ENCODE measurements at places on chromosomes 4 and X.

- no peak for DNase-seq
These were observed 45.2 kb downstream of the ADD1 start for GRCh38 chr4:2888886-2889285.

- no peak for DNase-seq
These were observed 50.8 kb upstream of the SLC16A2 start for GRCh38 chrX:74370487-74370886.

DNA sequence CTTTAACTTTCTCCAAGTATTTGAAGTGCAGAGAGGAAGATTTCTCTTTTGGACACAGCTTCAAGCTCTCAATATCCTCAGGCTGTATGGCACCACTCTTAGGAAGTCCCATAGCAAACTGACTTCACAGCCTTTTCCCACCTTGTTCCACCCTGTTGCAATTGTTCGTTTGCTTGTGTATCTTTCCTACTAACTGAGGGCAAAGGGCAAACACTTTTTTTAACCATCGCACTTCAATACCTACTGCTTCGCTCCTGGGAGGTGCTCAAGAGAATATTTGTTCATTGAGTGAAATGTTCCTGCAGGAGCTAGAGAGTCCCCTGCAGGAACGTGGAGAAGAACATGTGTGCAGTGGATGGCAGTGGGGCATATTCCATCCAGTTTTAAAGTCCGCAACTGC, 638.6 kb downstream of the BCOR start:
- DNase-seq: no peak

- peak; percentile 76 for DNase-seq
These were observed 107.1 kb downstream of the NSUN7 start for GRCh38 chr4:40856840-40857362.

DNA sequence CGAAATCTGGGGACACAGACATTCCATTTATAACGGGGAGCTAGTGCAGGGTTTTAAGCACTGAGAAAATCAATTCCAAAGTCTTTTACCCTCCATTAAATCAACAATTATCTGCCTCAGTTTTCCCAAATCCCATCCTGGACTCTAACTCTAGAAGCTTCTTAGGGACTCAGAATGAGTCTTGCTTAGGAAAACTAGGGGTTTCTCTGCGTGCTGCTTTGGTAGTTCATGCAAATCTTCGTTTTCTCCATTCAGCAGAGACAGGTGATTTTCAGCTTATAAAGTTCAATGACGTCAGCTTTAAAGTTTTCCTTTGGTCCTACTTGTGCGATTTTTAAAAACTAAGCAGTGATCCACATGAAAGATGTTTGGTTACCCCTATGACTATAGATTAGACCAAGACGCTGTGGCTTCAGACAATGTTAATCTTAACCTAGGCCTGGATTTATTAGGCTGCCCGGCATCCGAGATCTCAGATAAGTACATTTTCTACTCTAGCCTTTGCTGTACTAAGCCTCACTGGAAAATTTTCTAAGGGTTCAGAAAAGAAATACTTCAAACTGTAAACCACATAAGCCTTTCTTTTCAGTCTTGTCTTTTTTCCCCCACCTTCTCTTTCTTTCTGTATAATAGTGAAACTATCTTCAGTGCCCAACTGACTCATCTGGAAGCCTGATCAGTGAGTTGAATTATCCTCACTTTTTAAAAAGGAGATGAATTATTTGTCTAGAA, 121.4 kb upstream of the GATB start:
- DNase-seq: no peak

DNA sequence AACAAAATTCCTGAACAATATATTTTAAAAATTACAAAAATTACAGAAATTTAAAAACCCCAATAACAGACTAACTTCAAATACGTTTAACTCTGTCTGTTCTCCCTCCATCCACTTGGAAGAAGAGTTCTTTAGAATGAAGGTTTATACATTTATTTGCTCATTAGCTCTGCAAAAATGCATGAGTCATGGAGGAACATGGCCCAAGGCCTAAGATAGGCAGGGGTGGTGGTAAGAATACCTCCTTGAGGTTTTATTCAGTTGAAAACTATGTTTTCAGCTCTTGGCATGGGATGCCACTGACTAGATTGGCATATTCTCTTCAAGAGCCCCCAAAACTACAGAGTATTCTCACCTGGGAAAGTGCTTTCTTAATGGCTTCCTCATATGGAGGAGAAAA, 8.8 kb upstream of the LRRC66 start:
- no peak for DNase-seq

- DNase-seq: no peak
These were observed 13.2 kb downstream of the FRMD7 start for GRCh38 chrX:132114607-132115006.

- DNase-seq: peak; percentile 38
These were observed 25.2 kb downstream of the LEF1 start for GRCh38 chr4:108143515-108143914.

DNA sequence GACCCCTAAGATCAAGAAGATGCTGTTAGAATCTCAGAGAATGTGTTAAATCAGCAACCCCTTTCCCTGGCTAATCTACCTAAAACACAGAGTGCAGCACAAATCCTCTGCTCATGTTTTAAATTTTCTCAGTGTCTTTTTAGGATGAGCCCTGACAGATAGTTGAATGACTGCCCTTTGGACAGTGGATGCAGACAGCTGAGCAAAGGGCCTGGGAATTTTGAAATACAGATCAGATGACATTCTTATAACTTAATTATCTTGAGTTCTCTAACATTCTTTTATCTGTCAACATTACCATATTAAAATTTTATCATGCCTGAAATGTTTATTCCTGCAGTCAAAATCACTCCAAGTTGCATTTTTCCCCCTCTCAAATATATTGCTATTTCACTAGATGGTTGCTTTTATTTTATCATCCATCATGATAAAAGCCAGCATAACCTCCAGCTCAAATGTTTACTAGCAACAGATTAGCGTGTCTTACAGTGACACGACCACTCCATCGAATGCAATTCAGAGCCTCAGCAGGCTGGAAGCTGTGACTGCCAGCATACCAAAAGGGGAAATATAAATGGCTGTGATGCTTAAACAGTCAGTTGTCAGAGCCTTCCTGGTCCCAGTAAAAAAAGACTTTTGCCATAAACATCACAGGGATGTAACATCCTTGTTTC, 22.8 kb upstream of the ARHGAP24 start:
- DNase-seq: no peak

GRCh38 chrX:15598026-15598425, 2.7 kb downstream of the ACE2 start:
- DNase-seq: no peak

- no peak for DNase-seq
These were observed 5.8 kb upstream of the CXCL8 start for GRCh38 chr4:73734530-73735001.

DNA sequence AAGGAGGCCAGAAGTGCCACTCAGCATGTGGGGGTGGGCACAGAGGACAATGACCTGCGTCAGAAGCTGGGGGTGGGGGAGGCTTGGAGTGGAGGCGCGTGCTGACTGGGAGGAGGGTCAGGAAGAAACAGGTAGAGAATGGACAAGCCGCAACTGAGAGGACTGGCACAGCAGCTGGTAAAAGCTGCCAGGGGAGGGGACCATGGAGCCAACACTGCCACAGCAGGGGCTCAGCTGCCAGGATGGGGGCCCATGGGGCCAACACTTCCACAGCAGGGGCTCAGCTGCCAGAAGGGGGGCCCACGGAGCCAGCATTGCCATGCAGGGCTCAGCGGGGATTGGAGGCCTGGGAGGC, 19.1 kb downstream of the RNF212 start:
- DNase-seq: no peak

DNA sequence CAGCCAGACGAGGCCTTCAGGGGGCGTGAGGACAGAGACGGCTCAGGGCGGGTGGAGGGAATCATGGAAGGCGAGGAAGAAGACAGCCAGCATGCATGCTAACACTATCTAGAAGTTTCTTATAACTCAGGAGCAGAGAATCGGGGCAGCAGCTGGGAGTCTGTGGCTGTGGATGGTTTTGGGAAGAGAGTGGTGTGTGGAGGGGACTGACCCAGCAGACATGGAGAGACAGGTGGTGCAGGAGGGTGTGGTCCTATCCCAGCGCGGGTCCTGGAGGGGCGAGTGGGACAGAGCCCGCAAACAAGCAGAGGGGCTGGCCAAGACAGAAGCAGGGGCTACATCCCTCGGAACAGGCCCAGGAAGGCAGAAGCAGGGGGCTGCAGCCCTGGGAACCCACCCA, 192.1 kb downstream of the AFAP1 start:
- no peak for DNase-seq

DNA sequence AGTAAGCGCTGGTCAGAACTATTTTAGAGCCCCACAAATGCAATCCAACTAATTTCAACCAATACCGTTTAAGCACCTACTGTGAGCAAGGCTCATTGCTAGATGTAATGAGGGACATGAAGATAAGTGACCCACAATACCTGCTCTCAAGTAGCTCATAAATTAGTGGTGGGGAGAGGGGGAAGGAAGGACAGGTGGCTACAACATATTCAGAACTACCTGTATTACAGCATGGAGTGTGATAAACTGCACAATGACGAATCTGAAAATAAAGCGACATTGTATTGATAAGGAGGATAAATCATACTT, 311.6 kb upstream of the DIAPH2 start:
- DNase-seq: no peak

DNA sequence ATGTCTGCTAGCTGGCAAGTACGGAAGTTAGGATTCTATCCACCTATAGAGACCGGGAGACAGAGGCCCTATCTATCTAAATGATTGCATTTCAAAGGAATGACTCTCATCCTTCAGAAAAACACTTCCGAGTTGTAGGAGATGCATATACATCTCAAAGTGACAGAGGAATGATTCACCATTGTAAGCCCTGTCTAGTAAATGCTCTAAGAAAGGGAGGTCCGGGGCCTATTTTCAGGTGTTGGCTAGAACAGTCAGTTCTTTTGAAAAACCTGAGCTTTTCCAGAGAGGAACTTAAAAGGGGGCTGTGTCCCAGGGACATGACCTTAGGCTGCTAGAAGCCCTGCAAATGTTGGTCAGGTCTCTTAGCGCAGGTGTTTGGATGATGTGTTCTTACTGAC, 262.9 kb upstream of the IL1RAPL1 start:
- no peak for DNase-seq

DNA sequence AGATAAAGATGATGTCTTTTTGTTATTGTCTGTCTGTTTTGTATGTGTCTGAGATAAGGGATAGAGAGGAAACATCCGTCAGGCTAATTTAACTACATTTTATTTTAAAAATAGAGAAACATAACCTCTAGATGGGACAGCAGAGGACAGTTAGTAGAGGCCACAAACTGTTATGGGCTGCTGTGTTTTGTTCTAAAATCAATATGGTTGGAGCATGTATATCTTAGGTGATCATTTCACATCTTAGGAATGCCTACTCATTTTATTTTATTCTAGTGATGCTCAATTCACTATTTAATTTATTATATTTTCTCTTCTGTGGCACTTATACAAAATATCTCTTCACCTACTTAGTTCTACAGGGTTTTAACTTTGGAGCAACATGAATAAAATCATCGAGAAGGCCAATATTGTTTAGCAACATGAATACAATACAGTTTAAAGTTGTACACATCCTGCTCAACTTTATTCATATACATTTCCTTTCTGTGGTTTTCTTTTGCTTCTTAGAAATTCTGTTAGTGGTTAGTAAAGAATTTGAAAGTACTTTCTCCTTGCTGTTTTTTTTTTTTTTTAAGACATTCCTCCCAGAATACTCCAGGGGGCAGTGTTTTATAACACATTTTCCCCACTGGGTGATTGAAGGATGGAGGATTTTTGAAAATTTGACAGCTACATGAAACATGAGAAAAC, 392.9 kb downstream of the UNC5C start:
- DNase-seq: no peak

DNA sequence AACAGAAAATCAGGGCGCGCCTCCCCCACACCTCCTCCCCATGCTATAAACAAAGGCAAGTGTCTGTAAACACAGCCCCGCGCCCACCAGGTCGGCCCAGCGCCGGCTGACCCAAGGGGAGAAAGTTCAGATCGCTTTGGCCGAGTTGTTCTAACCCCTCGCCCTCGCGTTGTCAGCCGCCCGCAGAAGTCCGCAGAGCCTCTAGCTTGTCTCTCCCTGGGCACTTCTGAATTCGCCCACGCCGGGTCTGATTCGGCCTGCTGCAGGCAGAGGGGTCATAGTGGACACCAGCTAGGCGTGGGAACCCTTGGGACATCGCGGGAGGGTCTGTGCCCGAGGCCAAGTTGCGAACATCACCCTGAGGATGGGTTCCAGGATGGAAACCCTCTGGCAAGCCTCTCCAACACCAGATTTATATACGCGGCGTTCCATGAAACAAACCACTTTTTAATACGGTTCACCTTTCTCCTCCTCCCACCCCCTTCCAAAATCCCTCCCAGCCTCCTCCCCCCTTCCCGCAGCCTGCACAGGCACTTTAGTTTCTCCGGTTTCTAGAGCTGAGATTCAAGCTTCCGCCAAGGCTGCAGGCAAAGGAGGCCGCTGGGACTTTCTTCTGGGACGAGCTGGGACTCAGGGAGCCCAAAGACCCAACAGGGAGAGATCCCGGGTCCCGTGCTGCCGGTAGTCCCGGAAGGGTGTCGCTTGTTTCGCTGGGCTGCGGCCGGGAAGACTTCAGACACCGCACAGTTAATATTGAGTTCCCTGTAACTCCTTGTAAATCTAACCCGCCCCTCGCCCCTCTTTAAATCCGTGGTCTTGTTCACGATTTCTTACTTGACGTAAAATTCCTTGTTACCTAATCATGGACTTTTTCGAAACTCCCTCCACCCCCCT, 4.7 kb downstream of the HAND2 start:
- DNase-seq: no peak

GRCh38 chr4:6953751-6954380, 44.2 kb downstream of the TBC1D14 start:
- DNase-seq: no peak

GRCh38 chr4:52968691-52969090, 106.6 kb downstream of the RASL11B start:
- no peak for DNase-seq

DNA sequence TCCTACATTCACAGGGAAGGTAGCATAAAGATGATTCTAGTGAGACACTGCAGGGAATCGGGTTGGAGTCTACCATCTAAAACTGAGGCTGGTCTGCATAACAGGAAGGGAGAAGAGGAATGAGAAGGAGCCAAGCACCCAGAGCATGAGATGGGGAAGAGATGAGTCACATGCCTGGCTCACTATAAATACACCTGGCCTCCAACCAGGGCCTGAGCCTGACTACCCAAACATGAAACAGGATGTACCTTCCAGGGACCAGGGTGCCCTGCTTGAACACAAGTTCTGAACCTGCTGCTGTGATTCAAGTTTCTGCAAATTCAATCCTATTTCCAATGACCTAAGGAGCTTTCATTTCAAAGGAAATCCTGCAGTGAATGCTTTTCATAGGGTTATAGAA, 24.9 kb downstream of the CD99L2 start:
- no peak for DNase-seq

GRCh38 chrX:3271183-3271833, 75.1 kb downstream of the MXRA5 start:
- no peak for DNase-seq

DNA sequence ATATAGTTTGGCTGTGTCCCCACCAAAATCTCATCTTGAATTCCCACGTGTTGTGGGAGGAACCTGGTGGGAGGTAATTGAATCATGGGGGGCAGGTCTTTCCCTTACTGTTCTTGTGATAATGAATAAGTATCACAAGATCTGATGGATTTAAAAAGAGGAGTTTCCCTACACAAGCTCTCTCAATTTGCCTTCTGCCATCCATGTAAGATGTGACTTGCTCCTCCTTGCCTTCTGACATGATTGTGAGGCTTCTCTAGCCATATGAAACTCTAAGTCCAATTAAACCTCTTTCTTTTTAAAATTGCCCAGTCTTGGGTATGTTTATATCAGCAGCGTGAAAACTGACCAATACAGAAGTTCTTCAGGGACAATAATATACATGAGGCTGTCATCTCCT, 425.1 kb downstream of the PABPC4L start:
- no peak for DNase-seq

Measured in stimulated activated CD8-positive, alpha-beta memory T cell treated with anti-CD3 and anti-CD28 coated beads, Interleukin-4, amount 100 ng/mL, for 48 hours (primary cell).